ENCODE measurements at places on chromosomes 11 and 22.

- no peak for DNase-seq
Measured at GRCh38 chr11:14480716-14481115, 18.9 kb downstream of the COPB1 start.

GRCh38 chr11:93128574-93128973 is 69.2 kb downstream of the SLC36A4 start:
- DNase-seq: no peak

GRCh38 chr11:64652586-64653387 is 61.8 kb downstream of the SLC22A12 start:
- peak; percentile 86 for DNase-seq

GRCh38 chr11:130846606-130847005 is 69.7 kb downstream of the SNX19 start:
- no peak for DNase-seq

GRCh38 chr11:122097419-122098001 is 18.5 kb downstream of the BLID start:
- DNase-seq: no peak

GRCh38 chr11:14583252-14584034 is 60.2 kb upstream of the PDE3B start:
- DNase-seq: no peak

GRCh38 chr22:45615364-45615763 is 56.3 kb upstream of the ATXN10 start:
- no peak for DNase-seq

DNA sequence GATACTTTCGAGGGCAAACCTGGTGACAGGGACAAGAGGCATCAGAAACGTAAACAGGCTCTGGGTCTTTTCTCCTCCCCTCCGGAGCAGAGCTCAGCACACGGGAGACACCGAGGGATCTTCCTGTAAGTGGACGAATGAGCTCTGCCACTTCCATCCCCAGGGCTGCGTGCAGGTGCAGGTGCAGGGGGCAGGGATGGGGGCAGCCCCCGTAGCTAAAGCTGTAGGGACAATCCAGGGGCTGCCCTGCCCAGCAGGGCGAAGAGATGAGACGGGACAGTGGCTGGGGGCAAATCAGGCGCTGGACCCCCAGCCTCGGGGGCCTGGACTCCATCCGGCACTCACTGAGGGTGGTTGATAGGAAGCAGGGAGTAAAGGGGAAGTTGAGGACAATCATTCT is 505.4 kb downstream of the BRD1 start:
- no peak for DNase-seq

DNA sequence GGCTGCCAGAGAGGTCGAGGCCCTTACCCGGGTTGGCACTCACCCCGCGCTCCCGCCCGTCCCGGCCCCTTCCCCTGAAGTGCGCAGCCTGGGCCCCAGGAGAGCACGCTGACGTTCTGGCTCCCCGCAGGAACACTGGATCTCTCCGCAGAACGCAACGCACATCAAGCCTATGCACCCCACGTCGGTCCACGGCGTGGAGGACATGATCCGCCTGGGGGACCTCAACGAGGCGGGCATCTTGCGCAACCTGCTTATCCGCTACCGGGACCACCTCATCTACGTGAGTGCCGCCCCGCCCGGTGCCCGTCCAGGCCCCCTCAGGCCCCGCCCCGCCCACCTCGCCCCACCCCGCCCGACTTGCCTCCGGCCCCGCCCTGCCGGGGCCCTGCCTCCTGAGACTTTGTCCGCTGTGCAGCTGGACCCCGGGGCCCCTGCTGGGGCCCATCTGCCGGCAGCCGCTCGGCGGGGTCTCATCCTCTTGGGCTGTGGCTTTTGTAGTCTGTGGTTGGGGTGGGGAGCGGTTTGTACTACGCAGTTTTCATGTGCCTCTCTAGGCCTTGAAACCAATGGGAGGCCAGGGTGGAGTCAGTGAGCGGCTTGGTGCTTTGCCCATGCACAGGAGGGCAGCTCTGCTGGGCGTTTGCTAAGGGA is 19.7 kb downstream of the MYO7A start:
- peak; percentile 52 for DNase-seq

DNA sequence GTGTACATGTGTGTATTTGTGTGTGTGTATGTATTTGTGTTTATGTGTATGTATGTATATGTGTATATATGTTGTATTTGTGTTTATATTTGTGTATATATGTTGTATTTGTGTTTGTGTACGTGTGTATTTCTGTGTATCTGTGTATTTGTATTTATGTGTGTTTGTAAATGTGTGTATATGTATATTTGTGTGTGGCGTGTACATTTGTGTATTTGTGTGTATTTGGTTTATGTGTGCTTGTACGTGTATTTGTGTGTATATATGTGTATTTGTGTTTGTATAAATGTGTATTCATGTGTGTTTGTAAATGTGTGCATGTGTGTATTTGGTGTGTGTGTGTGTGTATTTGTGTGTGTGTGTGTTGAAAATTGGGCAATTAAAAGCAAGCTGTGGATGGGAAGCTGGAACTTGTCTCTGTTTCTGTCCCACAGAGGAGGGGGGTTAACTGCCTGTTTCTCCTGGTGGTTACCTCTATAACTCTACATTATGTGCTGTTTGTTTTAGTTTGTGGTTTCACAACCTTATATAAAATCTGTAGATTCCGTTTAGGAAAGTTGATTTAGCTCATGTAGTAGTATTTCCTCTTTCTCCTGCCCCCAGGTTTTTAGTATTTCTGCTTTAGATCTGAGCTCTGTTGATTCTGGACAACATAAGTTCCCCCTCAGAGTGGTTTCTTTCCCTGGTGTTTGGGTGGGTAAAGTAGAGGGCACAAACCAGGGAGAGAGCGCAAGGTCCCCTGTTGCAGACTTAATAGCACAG is 28.9 kb downstream of the AP2A2 start:
- DNase-seq: no peak

DNA sequence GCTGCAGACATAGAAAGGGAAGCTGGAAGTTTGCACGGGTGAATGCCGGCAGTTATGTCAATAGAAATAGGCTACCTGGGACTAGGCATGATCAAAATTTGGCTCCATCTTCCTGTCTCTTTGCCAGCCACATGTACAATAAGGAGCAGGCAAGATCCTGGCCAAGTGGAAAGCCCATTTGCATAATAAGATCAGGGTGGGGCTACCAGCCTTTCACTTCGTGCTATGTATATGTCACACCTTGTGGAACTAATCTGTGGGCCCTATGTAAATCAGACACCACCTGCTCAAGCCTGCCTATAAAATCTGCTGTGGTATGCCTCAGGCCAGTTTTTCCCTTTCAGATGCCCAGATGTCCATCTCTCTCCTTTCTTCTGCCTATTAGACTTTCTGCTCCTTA is 79.3 kb upstream of the DRD2 start:
- no peak for DNase-seq

DNA sequence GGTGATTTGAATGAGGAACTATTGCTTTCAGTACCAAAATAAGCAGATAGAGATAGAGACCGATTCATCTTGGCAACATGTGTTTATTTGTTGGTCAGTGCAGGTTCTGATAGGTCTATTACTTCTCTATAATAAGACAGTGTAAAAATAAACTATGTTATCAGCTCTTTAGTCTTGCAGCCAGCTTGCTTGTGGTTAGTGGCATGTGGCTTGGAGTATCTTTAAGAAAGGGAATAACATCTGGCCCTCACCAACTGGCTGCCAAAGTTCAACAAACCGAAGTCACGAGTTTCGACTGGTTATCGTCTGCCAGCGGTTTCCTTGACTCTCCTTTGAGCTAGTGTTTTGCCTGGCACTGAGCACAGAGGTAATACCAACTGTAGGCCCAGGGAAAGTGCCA is 71.8 kb downstream of the CTTN start:
- no peak for DNase-seq

DNA sequence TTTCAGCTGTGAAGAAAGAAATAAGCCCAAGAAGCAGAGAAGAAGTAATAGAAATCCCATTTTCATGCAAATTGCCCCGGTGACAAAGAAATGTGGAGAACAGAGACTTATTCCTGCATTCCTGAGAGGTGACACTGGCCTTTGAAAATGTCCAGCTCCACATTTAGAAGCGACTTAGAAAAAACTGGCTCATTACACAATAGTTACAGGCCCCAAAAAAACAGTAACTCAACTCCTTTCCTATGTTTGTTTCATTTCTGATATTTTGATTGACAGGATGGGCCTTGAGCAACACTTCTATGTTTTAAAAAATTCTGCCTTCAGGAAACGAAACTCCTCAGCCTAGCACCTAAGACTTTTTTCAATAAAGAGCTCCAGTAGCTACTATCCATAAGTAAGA is 726.9 kb upstream of the TENM4 start:
- no peak for DNase-seq

GRCh38 chr22:49432211-49432896 is 395.3 kb downstream of the BRD1 start:
- no peak for DNase-seq

DNA sequence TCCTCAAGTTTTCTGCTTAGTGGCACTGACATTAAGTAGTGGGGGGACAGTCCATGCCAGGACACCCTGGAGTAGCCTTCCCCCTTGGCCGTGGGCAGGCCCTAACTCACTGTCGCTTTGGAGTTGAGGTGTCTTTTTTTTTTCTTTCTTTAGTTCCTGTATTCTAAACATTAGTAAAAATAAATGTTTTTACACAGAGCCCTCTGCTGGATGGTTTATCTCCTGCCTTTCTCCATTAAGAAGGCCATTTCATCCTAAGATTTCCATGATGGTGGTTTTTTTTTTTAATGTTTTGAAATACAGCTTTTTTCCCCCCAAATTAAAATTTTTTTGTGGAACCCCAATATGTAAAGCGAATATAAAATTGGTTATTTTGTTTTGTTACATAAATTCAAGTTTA is 1.8 kb upstream of the TIGD3 start:
- DNase-seq: no peak

All from stimulated activated naive CD8-positive, alpha-beta T cell treated with anti-CD3 and anti-CD28 coated beads, Interleukin-15, Interleukin-2, amounts not matched to agents 100 U/mL and 50 U/mL, for 24 hours (primary cell).